ENCODE measurements at places on chromosomes 11 and 22.
A peak's percentile ranks its signal among the peaks of the same experiment; 100 is the strongest.

DNA sequence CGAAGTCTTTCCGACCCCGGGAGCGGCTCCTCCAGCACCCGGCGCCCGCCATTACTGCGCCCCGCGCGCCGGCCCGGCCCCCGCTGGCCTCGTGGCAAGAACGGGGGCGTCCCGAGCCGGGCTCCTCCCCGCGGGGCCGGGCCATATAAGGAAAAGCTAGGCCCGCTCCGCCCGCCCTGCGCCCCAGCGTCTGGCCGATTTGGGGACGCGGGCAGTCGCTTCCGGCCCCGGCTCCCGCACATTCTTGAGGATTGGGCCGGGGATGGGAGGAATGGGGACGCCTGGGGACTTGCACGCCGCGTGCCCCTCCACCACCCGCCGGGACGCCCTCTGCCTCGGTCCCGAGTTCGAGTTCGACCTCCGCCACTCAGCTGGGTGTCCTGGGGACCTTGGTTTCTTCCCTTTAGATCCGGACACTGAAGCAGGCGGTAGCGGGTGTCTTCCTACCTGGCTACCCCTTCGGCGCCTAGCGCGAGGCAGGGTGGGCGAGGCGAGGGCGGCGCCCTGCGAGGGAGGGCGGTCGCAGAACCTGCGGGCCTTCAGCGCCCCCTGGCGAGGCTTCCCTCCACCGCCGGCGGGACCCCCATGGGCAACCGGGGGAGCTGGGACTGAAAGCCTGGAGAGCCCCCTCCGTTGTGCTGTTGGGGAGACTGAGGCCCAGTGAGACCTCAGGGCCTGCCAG, 3.8 kb downstream of the SMTN start:
- DNase-seq, result peak; percentile 93

DNA sequence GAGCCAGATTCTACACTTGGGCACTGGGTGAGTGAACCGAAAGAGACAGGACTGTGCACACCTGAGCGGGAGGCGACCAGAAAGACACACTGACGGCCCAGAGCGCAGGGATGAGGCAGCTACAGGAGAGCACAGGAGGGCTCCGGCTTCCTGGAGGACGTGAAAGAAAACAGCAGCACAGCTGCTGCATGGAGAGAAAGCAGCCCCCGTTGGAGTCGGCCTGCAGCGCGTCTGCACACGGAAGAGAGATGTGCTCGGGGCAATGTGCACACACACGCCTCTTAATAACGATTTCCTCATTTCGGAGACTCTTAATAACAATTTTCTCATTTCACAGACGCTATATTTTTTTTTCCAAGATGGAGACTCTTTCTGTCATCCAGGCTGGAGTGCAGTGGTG, 160.4 kb downstream of the CTTN start:
- DNase-seq, result peak; percentile 28

GRCh38 chr11:64040684-64041322, 5.1 kb downstream of the FLRT1 start:
- no peak for DNase-seq

DNA sequence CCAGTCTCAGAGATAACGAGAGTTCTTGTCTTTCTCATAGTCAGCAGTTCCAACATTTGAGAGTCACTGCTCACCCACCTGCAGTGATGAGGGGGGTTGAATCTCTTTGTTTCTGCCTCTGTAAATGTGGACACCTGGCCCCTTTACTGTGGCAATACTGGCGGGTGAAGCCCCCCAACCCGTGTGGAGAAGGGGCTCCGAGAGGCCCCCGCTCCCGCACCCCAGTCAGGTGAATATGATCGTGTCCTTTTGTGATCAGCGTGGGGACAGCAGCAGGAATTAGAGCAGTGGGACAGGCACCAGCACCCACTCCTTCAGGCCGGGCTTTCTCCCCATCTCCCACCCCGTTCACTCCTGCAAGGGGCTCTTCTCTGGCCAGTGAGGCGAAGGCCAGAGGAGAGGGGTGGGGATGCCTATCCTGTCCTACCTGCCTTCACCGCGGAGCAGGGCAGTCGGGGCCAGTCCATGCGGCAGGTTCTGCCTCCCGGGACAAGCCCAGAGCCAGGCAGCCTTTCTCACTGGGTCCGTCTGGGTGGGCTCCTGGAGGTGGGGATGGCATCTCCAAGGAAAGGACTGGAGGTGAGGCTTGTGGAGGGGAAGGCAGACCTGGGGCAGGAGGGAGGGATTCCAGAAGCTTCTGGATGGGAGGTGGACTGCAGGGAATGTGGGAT, 12.7 kb upstream of the CELSR1 start:
- DNase-seq, result peak; percentile 35

- DNase-seq, result no peak
These were observed 56.8 kb upstream of the FBXO3 start for GRCh38 chr11:33830903-33831648.

GRCh38 chr11:43124272-43124935, 187.4 kb upstream of the API5 start:
- no peak for DNase-seq

DNA sequence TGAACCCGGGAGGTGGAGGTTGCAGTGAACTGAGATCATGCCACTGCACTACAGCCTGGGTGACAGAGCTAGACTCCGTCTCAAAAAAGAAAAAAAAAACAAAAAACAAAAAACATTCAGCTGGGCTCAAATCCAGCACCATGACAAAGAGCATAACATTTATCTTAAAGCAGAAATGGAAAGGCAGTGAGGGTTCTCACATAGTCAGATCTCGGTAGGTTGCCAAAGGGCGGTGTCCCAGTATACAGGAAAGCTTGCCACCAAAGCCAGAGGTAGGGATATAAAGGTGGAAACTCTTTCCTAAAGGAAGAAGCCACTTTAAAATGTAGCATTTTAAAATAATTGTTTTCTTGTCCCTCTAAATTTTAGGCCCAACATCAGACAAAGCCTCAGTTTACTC, 22.4 kb upstream of the CAPRIN1 start:
- no peak for DNase-seq

DNA sequence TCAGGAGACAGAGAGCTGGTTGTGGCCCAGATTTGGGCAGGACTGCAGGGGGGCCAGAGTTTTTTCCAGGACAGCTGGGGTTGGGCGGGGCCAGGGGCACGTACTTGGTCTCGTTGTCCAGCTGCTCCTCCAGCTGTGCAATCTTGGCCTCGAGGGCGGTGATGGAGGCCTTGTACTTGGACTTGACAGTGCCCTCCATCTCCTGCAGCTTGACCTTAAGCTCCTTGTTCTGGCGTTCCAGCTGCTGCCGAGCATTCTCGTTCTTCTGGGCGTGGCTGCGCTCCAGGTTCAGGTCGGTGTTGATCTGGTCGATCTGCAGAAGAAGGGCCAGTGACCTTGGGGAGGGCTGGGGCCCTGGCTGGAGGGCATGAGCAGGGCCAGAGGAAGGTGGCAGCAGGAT, 32.1 kb downstream of the APOL1 start:
- peak; percentile 80 for DNase-seq

DNA sequence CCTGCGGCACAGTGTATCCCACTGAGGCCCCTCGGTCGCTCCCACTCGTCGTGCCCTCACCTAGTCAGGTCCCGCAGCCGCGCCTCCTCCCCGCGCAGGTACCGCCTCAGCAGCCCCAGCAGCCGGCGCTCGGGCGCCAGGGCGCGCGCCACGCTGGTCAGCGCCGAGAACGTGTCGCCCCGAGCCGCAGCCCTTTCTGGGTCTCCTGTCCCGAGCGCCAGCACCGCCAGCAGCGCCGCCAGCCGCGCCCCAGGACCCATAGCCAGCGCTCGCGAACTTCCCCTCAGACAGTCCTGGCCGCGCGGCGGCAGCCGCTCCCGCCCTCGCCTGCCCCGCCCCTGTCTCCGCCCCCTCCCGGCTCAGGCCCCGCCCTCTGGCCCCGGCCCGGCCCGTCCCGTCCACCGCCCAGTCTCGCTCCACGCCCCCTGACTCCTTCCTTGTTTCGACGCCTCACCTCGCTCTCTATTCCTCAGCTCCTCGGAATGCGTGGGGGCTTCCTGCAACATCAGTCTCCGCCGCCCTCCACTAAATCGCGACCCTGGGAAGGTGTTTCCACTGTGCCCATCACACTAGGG, at the start of gene P4HA3:
Gene P4HA3 (minus strand): TSS at position 289 of the 575 bp plus-strand sequence. CDS start 29 bp downstream, at position 260.
- peak; percentile 73 for DNase-seq

DNA sequence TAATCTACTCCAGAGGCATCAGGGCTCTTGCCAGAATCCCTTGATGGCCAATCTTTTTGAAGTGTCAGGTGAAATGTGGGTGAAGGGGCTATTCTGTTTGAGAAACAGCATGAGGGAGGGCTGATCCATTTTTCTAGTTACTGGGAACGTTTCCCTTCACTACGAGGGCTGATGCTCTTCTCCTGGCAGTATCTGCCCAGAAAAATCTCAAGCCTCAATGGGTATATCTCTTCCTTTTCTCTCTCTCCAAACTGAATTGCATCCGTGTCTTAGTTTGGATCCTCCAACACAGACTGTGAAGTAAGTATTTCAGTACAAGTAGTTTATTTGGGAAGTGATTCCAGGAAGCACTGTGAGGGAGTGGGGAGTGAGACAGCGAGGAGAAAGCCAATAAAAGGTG, 113.0 kb upstream of the NAV2 start:
- DNase-seq, result no peak

- peak; percentile 72 for DNase-seq
These were observed 26.8 kb upstream of the CELSR1 start for GRCh38 chr22:46564084-46564714.

DNA sequence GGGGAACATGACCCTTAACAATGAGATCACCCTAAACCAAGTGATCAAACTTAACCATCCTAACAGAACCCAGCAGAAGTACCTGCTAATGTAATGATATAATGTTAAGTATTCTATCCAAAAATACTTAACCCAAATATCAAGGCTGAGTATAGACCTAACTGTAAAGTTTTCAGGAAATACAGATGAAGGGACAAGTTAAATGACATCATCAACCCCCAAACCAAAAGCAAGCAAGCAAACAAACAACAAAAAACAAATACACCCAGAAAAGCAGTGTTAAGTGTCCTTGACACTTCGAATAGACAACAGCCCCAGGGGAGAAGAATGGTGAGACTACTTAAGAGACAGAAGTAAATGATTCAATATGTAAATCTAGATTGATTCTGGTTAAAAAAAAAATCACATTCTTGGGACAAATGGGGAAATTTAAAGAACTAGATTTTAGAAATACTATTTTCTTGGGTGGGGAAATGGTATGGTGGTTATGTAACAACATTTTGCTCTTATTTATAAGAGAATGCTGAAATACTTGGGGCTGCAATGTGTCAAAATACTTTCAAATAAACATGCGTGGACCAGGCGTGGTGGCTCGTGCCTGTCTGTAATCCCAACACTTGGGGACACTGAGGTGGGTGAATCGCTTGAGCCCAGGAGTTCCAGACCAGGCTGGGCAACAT, 2.5 kb downstream of the CSTF3 start:
- DNase-seq, result no peak

- DNase-seq, result no peak
These were observed 49.2 kb upstream of the SYT7 start for GRCh38 chr11:61630089-61630488.

DNA sequence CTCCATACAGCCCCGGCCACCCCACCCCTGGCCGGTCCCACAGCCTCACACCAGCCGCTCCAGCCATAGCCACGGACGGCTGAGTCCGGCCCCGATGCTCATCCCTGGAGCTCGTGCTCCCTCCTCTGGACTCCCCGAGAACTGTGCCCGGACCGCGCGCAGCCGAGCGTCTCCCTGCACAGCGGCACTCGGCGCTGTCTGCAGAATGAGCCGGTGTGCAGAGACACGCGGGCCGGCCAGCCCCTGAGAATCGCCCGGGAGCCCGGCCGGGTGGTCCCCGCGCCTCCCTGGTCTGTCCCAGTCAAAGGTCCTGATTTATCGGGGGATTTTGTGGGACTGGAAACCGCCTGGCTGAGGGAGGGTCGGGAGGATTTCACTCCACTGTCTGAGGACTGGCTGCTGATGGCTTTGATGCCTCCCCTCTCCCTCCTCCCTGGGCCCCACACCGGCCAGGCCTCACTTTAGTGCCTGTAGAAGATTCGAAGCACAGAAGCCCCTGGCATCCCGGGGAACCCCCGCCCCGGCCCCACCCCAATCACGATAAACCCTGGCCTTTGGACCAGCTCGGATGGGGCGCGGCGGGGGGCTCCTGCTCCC, 102.7 kb downstream of the BRD1 start:
- peak; percentile 67 for DNase-seq

DNA sequence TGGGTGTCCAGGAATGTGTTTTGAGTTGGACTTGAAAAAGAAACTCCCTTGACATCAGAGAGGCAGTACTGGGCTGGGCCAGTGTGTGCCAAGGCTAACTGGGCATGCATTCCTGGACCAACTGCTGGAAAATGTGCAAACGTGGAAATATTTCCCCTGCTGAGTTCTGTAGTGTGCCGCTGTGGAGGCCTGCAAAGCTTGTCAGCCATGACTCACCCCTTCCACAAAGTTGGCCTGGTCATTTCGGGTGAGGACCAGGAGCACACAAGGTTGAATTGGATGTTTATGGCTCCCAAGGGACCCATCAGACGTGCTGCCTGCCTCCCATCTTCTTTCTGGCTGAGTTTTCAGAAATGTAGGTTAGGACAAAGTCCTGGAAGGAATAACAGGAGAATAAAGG, 513.1 kb downstream of the MIAT start:
- peak; percentile 44 for DNase-seq

GRCh38 chr11:130617001-130617400, 168.6 kb downstream of the ADAMTS15 start:
- no peak for DNase-seq

GRCh38 chr11:61793083-61793828, 545 bp downstream of the FEN1 start:
- peak; percentile 44 for DNase-seq

DNA sequence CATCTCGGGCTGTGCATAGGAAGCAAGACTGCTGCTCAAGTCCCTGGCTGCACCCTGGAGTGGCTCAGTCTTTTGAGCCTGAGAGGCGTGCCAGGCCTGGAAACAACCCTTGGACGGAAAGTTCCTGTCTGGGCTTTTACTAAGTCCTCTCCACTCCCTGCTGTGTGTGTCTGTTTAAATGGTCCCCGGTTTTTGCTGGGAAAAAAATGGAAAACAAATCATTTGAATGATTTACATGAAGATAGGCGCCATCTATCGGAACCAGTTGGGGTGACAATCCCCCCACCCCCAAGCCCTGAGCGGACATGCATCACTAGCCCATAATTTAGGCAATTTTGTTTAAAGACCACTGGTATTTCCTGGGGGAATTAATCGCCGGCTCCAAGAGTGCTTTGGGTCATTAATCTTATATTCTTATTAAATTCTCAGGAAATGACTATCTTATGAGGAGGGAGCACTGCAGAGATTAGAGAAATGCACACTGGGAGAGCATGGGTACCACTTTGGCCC, 2.7 kb upstream of the GAB2 start:
- peak; percentile 53 for DNase-seq

DNA sequence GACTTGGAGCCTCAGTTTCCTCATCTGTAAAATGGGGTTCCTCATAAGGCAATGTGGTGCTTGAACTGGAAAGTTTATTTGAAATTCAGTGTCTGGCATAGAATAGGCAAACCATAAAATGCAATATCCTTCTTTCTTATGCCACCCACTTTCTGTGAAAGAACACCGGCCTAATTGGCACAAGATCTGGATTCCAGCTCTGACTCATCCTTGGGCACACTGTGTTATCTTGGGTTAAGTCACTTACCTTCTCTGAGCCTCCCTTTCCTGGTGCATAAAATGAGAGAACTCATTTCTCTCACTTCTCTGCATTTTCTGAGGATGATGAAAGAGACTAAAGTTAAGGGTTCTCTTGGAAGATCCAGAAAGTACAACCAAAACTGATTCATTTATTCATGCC, 5.1 kb downstream of the INSC start:
- no peak for DNase-seq

GRCh38 chr11:12246147-12246546, 131.2 kb upstream of the PARVA start:
- no peak for DNase-seq

Measured in psoas muscle (tissue), 8 donors.